ENCODE measurements at places on chromosomes 2 and 18. TPM values are rescaled to one million over a fixed set of nuclear protein-coding genes. Genes with fewer than 3 reads are reported as not detected.

Gene TXNDC2
- total RNA-seq, result not detected

Gene NT5DC4
- not detected for total RNA-seq

Gene CHN1
- total RNA-seq, result 57.1 TPM

Gene TCF7L1
- total RNA-seq, result 0.41 TPM

Gene AAK1
- total RNA-seq, result 31.4 TPM

Gene LRRC30
- not detected for total RNA-seq

Gene NHEJ1
- 8.6 TPM for total RNA-seq

Gene ZNF519
- 46.1 TPM for total RNA-seq

Gene CREB1
- total RNA-seq, result 109 TPM

Gene ACMSD
- not detected for total RNA-seq

Gene OTOF
- total RNA-seq, result 1.6 TPM

Gene SLC30A3
- 0.82 TPM for total RNA-seq

Gene FSIP2
- 2.0 TPM for total RNA-seq

Gene POMC
- 1.2 TPM for total RNA-seq

Gene CGREF1
- total RNA-seq, result 18.3 TPM

Gene GNLY
- total RNA-seq, result not detected

Gene RAB6C
- total RNA-seq, result 0.41 TPM

Gene OTX1
- total RNA-seq, result 0.82 TPM

Gene SERPINB12
- total RNA-seq, result not detected

Gene CRACDL
- 2.0 TPM for total RNA-seq

Gene GALNT3
- total RNA-seq, result 3.7 TPM

Gene ABCG8
- total RNA-seq, result 0.41 TPM

Gene GTF2A1L
- total RNA-seq, result not detected

Gene ZNF521
- 17.1 TPM for total RNA-seq

Gene NEU4
- 1.6 TPM for total RNA-seq

Gene SERPINB3
- total RNA-seq, result not detected

Gene SP5
- 0.82 TPM for total RNA-seq

Gene KIAA2012
- total RNA-seq, result 0.82 TPM

All from frontal cortex (tissue), 4 donors.